SW 1271 (cell line): ENCODE measurements at places on chromosomes 3 and 15.

DNA sequence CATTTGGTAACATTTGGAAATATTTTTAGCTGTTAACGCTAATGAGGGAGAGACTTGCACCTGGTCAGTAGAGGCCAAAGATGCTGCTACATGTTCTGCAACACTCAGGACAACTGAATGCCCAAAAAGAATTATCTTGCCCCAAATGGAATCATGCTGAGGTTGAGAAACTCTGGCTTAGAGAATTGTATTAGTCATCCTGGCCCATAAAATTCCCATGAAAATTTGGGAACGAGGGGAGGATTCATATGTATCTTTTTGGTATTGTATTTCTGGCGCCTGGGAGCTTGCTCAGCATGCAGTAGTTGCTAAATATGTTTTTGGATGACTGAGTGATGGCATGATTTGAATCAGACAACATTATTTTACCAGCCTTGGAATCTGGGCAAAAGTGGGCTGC is 59.9 kb downstream of the CHL1 start:
- DNase-seq: no peak

GRCh38 chr3:193389335-193389734 is 10.8 kb upstream of the ATP13A5 start:
- no peak for DNase-seq

- DNase-seq: no peak
These were observed 90.2 kb downstream of the ARNT2 start for GRCh38 chr15:80494351-80494751.

DNA sequence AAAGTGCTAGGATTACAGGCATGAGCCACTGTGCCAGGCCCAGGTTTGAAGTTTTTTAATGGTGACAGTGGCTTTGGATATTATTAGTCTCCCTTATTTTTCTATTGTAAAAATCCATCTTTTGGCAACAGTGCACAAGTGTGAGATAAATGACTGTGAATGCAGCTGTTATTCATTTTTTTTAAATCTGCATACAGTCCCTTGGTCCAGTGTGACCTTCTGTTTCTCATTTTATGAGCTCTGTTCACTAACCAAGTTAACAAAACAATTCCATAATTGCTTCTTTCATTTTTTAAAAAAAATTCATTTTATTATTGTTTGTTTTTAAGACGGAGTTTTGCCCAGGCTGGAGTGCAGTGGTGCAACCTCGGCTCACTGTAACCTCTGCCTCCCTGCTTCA is 381.8 kb downstream of the NAALADL2 start:
- no peak for DNase-seq

- DNase-seq: no peak
These were observed 14.2 kb downstream of the CFAP91 start for GRCh38 chr3:119716998-119717397.

DNA sequence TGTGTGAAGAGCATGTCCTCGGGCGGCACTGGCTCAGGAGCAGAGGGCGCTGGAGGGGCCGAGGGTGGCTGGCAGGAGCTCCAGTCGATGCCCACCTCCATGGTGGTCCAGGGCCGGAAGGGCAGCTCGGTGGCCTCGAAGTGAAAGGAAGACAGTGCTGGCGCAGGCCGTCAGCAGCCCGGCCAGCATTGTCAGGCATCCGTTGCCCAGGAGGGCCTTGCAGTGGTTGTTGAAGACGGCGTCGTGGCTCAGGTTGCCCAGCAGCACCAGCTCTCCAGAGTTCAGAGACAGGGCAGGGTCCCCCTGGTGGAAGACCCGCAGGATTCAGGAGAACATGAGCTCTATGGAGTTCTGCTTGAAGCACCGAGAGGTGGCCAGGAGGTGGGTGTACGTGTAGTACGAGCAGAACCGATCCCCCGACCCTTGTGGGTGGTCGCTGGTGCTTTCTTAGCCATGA is 16.5 kb upstream of the SIAH2 start:
- no peak for DNase-seq

- DNase-seq: no peak
These were observed 134.7 kb downstream of the TMCC1 start for GRCh38 chr3:129758785-129759320.

GRCh38 chr3:15330031-15330596 is 2.3 kb downstream of the SH3BP5 start:
- no peak for DNase-seq

- no peak for DNase-seq
These were observed 3.6 kb downstream of the ZBED2 start for GRCh38 chr3:111591555-111591954.

GRCh38 chr3:36649125-36649524 is 115.2 kb downstream of the DCLK3 start:
- no peak for DNase-seq

GRCh38 chr15:75231836-75232235 is 26.3 kb upstream of the GOLGA6C start:
- no peak for DNase-seq

GRCh38 chr15:38050529-38051448 is 116.3 kb downstream of the TMCO5A start:
- DNase-seq: no peak

DNA sequence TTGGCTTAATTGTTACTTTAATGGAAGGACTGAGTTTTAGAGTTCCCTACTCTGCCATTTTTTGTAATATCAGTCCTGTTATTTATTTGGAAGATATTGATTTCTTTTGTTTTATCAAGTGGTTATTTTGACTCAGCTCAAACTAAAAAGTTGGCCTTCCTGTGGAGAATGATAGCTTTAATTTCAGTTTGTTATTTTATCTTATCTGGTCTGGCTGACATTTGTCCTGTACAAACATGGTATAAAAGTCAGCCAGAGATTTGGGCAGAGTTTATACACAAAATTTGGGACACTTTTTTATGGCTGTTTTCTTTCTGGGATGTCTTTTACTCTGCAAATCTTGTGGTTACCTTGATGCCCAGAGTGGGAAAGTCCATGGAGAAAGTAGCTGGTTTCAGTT is 41.4 kb upstream of the DNAJC19 start:
- DNase-seq: no peak

GRCh38 chr3:127027061-127027735 is 44.3 kb downstream of the PLXNA1 start:
- no peak for DNase-seq

- no peak for DNase-seq
These were observed 13.0 kb downstream of the DIS3L start for GRCh38 chr15:66306381-66306780.

DNA sequence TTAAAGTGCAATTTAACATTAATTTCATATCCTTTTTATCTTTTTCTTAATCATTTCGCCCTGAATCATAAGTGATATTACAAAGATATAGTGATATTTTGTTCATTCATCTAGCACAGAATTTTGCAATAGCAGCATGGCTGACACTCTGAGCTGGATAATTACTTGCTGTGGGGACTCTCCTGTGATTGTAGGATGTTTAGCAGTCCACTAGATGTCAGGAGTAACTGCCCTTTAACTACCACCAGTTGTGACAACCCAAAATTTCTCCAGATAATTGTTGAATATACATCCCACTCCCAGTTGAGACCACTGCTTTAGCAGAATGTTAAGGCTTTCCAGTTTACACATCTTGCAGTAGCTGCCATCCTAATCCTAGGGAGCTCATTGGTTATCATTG is 196.8 kb upstream of the MBNL1 start:
- no peak for DNase-seq

GRCh38 chr15:28904003-28904402 is 18.2 kb downstream of the APBA2 start:
- DNase-seq: no peak

DNA sequence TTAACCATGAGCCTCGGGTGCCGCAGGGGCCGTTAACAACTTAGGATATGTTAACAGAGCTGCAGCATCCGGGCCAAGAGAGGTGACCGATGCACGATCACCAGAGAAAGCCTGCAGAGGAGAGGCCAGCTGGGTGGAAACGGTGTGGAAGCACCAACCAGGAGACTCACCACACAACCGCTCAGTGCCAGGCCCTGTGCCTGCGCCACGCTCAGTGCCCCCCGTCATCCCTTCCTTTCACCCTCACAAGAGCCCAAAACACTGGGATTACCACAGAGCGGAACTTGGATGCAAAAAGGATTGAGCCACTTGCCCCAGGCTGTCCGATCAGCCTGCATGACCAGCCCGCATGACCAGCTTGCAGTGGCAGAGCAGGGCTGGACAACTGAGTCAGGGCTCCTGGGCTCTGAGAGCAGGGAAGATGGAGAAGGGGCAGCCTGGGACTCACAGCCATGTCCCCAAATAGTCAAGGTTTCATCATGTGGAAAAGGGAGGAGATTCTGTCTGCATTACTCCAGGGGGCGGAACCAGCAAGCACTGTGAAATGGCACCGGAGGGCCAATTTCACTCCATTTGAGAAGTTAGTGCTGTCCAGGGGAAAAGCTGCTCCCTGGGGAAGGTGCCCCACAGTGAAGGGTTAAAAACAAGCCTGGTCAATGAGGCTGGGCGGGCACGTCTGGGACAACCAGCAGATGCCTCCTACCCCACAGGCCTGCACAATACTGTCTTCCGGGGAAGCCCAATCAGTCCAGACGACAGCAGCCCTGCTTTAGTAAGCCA is 156.8 kb downstream of the ATP10A start:
- DNase-seq: no peak

DNA sequence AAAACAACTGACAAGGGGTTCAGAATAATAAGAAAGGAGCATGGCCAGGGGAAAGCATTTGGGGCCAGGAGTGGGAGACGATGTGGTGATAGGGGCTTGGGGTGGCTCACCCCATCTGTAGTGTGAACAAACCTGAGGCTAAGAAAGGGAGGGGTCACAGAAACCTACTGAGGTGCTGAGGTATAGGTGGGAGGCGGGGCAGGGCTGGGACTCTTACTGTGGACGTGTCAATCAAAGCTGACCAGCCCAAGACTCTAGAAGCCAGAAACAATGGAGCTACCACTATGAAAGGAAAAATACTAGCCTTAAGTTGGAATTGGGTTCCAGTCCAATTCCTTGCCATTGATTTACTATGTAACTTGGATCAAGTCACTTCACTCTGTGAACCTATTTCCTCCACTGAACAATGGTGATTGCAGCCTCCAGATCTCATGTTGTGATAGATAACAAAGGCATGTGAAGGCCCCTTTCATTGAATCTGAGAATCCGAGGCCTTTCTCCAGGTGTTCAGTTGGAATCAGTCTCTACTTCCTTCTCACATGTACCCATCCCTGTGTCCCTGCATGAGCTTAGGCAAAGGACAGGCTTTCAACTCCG is 260.9 kb upstream of the HES1 start:
- no peak for DNase-seq

DNA sequence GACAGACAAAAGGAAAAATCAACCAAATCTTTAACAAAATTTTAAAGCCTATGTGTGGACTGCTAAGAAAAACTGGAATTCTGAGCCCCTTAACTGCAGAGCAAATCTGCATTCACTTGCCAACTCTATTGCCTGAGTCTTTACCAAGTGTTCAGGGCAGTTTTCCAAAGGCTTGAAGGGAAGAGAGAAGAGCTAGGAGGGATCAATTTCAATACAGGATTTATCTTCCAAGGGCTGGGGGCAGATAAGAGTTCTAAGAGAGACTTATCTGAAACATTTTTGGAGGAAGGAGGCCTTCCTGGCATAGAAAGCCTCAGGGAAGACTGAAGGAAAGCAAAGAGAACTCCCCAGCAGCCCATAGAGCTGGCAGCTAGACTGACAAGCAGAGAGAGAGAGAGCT is 31.4 kb upstream of the LSAMP start:
- DNase-seq: no peak

GRCh38 chr15:31255732-31256377 is 70.8 kb upstream of the KLF13 start:
- no peak for DNase-seq

- DNase-seq: no peak
These were observed 432.9 kb upstream of the CFAP20DC start for GRCh38 chr3:59482684-59483083.

DNA sequence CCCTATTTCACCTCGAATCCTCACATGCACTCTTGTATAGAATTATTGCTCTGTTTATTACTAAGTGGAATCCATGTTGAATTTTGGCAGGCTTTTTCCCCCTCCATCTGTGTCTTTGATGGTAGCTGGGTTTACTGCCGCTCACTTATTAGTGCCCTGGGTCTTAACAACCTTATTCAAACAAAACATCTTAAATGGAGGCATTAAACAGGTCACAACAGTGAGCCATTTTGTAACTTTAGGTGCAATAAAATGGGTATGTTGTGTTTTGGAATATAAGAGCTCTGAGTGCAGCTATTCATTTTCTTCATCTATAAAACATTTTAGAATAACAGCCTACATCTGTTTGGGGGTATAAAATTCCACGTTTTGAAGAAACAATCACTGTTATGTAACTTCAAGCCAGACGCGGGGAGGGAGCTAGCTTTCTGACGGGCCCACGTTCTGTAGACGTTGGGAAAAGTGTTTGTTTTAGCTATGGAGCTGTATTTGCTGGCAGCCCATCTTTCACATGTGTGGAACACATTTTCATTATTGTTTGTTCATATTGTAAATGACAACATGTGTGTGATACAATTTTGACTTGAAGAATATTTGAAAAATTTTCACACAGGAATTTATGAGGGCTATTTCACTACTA is 122.0 kb downstream of the SLC25A26 start:
- DNase-seq: no peak

GRCh38 chr3:36679384-36680200 is 84.8 kb downstream of the DCLK3 start:
- DNase-seq: peak; percentile 19

DNA sequence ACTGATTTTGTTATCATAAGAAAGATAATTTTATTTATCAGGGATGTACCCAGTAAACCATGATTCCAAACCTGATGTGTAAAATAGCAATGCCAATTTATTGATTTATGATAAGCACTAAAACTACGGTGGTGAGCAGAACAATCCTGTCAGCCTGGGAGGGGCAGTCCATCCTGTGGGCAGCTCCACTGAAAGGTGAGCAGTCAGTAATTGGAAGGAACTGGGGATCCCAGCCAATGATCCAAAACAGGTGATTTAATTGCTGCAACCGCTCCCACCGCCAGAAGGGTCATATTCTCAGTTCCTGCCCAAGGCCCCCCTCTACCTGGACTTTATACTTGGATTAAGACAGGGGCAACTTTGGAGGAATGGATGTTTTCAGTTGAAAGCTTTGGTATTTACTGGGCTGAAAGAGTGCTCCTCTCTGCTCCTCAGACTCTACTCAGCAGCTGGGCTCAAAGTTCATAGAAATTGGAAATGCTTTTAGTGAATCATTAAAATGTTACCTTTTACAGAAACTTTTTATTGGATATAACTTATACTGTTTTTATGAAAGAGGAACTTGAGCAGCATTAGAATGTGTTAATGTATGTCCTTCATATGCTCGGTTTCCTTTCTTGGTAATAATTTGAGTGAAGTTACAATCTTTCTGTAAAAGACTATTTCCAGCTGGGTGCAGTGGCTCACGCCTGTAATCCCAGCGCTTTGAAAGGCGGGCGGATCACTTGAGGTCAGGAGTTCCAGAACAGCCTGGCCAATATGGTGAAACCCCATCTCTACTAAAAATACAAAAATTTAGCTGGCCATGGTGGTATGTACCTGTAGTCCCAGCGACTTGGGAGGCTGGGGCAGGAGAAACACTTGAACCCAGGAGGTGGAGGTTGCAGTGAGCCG is 198.6 kb upstream of the IL12A start:
- DNase-seq: no peak

DNA sequence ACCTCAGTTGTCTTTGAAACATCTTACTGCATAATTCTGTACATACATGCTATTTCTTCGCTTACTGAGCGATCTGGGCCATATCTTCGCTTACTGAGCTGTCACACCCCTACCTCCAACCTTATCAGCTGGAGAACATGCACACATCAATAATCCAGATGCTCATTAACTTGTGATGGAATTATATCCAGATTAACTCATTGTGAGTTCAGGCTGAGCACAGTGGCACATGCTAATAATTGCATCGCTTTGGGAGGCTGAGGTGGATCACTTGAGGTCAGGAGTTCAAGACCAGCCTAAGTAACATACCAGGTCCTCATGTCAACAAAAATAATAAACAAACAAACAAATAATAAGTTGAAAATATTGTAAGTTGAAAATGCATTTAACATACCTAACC is 19.3 kb upstream of the ANXA2 start:
- no peak for DNase-seq
